Globus pallidus (tissue), 1 donor: ENCODE measurements at places on chromosomes 1 and 21.

- no peak for DNase-seq
Measured at GRCh38 chr1:7538849-7539768, 232.0 kb upstream of the VAMP3 start.

DNA sequence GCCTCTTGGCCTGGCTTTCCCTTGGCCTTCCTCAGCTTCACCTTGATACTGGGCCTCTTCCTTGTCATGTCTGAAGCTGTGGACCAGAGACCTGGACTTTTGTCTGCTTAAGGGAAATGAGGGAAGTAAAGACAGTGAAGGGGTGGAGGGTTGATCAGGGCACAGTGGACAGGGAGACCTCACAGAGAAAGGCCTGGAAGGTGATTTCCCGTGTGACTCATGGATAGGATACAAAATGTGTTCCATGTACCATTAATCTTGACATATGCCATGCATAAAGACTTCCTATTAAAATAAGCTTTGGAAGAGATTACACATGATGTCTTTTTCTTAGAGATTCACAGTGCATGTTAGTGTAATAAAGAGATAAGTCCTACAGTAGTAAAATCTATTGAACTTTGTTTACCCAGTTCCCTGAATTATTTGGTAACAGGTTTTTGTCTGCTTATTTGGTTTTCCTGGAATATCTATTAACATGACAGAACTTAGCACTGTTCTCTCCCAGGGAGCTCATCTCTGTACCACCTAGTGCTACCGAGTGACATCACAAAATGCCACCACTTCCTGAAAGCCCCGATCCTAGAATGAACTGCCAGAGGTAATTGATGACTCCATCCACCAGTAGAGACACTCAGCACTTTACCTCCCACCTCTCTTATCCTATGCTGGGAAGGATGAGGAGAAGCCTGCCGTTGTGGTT lies 22.2 kb downstream of the UBE2T start:
- DNase-seq: no peak

GRCh38 chr1:46539972-46540371 lies 11.5 kb downstream of the KNCN start:
- DNase-seq: no peak

GRCh38 chr1:232291681-232292080 lies 338.3 kb downstream of the SIPA1L2 start:
- DNase-seq: no peak

DNA sequence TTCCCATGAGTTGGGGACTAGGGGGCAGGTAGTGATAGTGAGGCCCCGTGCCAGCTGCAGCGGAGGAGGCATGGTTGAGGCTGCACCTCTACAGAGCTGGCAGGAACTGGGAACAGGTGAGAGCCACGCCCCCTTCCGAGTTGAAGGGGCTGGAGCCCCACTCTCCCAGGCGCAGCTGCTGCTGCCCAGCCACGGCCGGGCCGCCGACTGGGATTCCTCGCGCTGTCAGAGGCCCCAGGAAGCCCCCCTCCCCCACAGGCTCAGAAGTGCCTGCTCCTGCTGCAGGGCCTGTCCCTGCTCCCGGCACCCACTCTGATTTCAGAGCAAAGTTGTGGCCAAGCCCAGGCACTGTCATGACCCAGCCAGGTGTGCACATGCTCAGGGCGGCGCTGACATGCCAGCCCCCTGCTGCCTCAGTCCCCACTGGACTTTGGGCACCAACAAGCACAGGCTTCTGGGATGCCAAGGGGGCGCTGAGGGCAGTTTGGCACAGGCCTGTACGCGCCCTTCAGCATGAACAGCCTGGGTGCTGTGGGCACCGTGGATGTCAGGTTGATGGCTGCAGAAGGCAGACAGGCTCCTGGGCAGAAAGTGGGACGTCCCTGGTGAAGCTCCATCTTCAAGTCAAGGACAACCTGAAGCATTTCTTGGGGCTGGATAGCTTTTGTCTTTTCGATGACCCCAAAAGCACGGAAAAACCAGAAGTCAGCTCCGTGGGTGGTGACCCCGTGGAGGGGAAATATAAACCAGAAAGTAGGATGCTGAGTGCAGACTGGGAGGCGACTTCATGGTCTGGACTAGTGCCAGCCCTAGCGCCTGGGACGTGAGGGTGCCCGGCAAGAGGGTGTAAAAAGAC lies 121.5 kb downstream of the SIM2 start:
- DNase-seq: no peak

DNA sequence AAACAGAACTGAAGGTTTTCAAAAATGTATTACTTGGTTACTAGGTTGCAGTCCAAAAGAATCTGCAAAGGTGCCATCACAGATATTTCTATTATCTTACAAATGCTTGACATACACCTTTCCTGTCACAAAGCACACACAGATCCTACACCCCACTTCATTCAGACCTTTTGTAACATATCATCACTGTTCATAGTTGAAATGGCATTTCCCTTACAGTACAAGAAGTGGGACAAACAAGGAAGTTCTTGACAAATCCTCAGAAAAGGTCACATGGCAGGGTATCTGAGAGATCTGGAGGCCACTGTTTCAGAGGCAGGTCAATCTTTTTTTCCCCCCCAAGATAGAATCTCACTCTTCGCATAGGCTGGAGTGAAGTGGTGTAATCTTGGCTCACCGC lies 21.3 kb downstream of the TOR1AIP2 start:
- no peak for DNase-seq

- no peak for DNase-seq
Measured at GRCh38 chr1:211237579-211237978, 21.6 kb upstream of the RCOR3 start.

DNA sequence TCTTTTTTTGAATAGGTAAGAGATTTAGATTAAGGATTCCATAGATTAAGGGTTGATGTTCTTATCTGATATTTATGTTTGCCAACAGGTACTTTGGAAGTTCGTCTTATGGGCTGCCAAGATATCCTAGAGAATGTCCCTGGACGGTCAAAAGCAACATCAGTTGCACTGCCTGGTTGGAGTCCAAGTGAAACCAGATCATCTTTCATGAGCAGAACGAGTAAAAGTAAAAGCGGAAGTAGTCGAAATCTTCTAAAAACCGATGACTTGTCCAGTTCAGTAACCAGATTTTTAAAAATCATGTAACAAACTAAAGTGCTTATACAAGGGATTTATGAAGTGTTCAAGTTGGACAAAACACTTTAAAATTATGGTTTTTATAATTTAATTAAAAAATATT lies 100.5 kb downstream of the PKN2 start:
- DNase-seq: no peak

- no peak for DNase-seq
Measured at GRCh38 chr1:211586538-211586937, 7.6 kb upstream of the SLC30A1 start.

DNA sequence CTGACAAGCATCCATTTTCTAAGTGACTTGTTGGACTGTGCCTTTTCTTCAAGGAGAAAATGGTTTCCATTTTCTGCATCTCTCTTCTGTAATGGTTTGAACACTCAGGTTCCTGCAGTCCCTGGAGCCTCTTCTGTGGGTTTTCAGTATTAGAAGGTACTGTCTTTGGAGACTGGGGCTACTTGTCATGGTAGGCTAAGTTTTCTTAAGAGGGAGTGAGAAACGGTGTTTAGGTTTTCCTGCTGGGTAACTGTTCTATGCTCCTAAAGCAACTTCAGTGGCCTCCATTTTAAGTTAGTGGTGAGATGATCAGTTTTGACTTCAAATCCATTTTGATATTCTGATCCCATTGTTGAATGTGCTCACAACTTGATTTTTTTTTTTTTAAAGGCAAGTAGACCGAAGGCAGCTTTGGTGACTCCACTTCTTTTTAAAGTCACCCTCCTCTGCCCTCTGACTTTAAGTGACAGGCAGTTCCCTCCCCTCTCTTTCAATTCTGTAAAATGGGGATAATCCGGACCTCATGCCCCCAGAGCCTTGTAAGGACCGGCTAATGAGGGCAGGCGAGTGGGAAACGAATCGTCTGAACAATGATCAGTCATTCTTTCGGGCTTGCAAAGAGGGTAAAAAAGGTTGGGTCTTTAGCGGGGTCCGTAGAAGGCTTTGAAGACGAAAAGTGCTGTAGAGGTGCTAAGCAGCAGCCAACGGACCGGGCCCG lies 1.0 kb upstream of the ARID1A start:
- peak; percentile 26 for DNase-seq

- DNase-seq: no peak
Measured at GRCh38 chr1:85019994-85020393, 23.1 kb upstream of the MCOLN2 start.

DNA sequence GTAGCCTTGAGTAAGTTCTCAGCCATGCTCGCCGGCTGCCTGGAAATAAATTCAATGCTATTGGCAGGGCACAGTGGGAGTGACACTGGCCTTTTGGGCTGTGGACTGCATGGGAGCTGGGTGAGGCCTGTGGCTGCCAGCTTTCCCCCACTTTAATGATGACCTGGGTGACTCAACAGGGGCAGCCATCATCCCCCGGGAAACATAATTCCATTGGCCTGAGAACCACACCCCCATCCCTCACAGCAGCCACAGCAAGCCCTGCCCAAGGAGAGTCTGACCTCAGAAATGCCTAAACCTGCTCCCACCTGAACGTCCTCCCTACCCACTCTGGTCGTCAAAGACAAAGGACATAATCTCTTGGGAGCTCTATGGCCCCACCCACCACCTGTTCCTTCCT lies 384.0 kb downstream of the LTN1 start:
- no peak for DNase-seq

DNA sequence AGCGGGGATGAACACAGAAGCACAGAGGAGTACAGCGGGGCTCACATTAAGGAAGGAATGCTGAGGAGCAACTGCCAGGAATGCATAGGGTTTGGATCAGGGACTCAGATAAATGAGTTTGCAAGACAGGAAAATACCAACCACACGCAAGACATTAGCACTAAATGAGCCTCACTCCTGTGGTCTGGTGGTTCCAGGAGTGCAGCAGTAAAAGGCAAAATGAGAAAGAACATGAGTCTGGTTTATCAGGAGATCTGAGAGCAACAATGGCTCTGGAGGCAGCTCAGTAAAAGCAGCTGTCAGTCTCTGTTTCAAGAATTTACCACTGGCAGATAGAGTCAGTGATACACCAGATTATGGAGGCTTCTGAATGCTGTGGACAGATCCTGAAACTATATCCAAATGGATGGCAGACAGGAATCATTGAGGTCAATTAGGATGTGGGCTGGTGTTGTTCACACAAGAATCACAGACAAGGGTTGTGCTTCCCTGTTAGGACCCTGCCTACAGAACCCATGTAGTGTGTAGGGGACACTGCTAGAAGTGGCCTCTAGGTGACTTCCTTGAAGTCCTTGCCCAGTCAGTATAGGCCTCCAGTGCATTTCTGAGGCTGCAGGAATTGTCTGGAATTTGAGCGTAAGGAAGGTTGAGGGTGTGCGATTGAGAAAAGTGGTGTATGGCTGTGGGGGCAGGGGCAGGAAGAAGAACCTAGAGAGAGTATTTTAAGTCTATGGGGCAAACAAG lies 50.3 kb downstream of the CASQ2 start:
- DNase-seq: no peak

GRCh38 chr1:94855307-94855700 lies 35.1 kb downstream of the SLC44A3 start:
- DNase-seq: no peak

DNA sequence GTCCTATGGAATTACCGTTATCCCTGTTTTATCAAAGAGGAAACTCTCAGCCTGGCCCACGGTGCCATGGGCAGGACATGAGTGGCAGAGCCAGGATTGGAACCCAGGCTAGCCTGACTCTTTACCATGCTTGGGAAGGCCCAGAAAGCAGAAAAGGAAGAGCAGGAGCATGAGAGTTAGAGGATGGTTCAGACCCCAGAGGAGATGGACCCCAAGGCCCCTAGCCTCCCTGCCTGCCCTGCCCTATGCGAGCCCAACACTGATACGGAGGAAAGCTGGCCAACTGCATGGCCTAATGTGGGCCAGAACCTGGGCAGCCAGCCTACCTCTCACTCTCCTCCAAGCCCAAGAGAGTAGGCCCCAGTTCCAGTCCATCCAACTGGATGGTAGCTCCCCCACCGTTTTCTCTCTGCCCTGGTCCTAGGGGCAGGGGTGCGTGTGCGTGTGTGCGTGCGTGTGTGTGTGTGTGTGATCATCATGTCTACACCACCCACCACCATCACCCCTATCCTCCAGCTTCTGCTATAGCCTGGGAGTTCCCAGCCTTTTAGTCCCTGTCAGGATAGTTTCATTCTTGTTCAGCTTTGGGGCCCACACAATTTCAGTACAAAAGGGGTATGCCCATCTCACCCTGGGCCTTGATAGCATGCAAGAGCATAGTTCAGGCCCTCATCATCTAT lies 15.4 kb upstream of the MEX3A start:
- DNase-seq: no peak

DNA sequence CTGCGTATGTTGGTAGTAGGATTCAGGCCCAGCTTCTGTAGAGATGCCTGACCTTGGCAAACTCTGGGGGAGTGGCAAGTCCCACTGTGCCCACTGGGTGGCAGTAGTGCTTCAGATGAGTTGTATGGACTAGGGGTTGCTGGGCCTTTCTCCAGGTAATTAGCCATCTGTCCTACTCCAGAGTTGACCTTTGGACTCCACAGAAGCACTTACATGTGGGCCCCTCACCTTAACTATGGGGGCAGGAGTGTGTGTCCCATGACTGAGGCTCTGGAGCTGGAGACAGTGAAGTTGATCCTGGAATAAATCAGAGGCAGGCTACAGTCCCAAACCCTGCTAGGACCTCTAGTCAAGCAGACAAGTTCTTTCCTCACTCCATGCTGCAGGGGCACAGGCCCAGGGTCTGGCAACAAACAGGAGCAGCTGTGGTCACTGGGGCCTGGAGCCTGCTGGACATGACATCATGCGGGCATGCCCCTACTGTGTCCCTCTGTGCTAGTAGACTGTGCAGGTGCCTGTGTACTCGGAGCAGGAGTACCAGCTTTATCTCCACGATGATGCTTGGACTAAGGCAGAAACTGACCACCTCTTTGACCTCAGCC lies 4.6 kb downstream of the DMAP1 start:
- peak; percentile 73 for DNase-seq

GRCh38 chr1:10146391-10146790 lies 64.0 kb upstream of the KIF1B start:
- DNase-seq: no peak

GRCh38 chr1:44035726-44036408 lies 4.6 kb upstream of the SLC6A9 start:
- DNase-seq: peak; percentile 24

GRCh38 chr1:196543833-196544232 lies 64.4 kb downstream of the KCNT2 start:
- DNase-seq: no peak
